ENCODE measurements at places on chromosomes 1 and 21. TPM values are rescaled to one million over a fixed set of nuclear protein-coding genes. Genes with fewer than 3 reads are reported as not detected.

The FAM131C gene
- total RNA-seq, result not detected

DNA sequence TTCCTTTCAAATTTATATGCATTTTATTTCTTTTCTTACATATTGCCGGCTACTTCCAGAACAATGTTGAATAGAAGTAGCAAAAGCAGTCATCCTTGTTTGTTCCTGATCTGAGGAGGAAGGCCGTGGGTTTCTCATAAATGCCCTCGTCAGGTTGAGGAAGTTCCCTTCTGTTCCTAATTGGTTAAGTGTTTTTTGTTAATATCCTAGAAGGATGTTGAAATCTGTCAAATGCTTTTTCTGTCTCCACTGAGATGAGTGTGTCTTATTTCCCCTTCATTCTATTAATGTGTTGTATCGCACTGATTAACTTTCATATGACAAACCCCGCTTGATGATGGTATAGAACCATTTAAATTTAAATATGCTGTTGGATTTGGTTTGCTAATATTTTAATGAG is 15.4 kb downstream of the TTLL10 start:
- no peaks in the 10 kb centered on the region for H3K4me1 ChIP-seq
- H3K27me3 ChIP-seq, result no peaks in the 10 kb centered on the region
- no peak overlapping the region for H3K27ac ChIP-seq
- H3K36me3 ChIP-seq, result no peaks in the 10 kb centered on the region
- H3K4me3 ChIP-seq, result no peak overlapping the region
- DNase-seq, result no peak

- no peaks in the 10 kb centered on the region for H3K27me3 ChIP-seq
- peak; percentile 68 for DNase-seq
- no peak overlapping the region for H3K4me3 ChIP-seq
Measured at GRCh38 chr1:210373878-210374599, 45.3 kb downstream of the HHAT start.

DNA sequence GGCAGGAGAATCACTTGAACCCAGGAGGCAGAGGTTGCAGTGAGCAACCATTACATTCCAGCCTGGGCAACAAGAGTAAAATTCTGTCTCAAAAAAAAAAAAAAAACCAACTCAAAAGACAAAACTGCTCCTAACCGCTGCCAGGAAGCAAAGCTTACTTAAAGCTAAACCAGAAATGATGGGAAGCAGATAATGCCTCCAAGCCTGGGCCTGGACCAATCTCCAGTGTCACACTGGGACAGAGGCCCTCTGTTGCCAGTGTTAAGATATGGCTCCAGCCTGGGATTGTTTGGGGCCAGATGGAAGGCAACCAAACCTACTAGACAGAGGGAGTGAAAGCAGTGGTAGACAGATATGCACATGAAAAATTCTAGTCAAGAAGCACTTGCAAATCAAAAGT is 36.9 kb downstream of the NSL1 start:
- H3K27me3 ChIP-seq, result no peaks in the 10 kb centered on the region
- no peaks in the 10 kb centered on the region for H3K36me3 ChIP-seq
- no peaks in the 10 kb centered on the region for H3K4me1 ChIP-seq
- no peak overlapping the region for H3K4me3 ChIP-seq

The CPTP gene
- 13.4 TPM for total RNA-seq

The TAS1R3 gene
- total RNA-seq, result 0.33 TPM

The SPATA45 gene
- not detected for total RNA-seq

- H3K4me1 ChIP-seq, result no peaks in the 10 kb centered on the region
- DNase-seq, result no peak
- H3K27ac ChIP-seq, result no peak overlapping the region
- H3K4me3 ChIP-seq, result no peak overlapping the region
Measured at GRCh38 chr21:42140196-42140934, 69.2 kb downstream of the UMODL1 start.

DNA sequence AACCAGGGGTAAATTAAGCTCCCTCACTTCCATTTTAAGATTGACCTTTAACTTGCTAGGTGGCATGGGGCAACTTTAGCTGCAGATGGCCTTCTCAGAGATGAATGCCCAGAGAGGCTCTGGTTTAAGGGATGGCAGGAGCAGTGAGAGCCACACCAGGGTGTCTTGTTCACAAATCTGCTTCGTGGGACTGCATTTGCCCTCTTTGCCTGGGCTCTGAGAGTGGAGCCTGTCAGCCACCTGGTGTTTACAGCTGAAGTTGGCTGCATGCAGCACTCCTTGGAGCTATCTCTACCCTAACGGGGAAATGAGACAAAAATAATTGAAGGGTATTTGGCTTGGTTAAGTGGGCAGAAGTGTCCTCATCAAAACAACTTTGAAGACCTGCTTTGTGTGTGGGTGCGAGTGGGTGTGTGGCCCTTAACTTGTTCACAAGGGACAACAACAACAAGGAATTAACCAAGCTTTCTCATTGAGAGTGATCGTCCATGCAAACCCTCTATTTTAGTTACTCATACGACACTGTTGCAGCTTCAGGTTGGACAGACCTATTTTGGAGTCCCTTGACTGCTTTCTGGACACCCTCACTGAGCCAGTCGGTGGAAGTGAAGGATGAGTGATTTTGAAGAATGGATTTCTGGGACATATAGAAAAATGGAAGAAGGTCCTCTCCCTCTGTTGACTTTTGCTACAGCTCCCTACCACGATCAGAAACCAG is 29.8 kb downstream of the PGM1 start:
- no peak overlapping the region for H3K4me3 ChIP-seq
- peak overlapping the region; percentile 53 for H3K27ac ChIP-seq
- H3K36me3 ChIP-seq, result no peaks in the 10 kb centered on the region
- no peak for DNase-seq

DNA sequence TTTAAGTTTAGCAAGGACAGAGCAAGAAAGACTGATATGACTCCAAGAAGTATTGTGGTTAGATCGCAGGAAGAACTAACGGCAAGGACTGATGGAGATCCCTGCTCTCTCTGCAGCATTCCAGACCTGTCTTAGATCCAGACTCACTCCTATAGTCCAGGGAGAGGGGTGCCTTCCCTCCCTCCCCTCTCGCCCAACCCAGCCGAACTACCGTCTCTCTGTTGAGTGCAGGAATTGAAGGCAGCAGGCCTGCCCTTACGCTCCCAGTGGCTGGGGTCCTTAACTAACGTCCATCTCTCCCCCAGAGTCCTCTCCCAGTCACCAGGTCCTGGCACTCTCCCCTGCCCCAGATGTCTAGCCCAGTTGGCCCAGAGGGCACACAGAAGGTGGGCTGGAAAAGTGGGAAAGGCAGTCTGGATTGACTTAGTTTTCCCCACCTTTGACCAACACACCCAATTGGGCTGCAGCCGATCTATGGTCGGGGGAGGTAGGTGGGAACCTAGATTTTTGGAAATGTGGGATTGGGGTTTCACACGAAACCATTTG is 1.1 kb downstream of the CRABP2 start:
- DNase-seq, result no peak
- H3K36me3 ChIP-seq, result no peaks in the 10 kb centered on the region
- H3K4me1 ChIP-seq, result peaks cover 43% of the 10 kb centered on the region
- H3K4me3 ChIP-seq, result peak overlapping the region; percentile 54

GRCh38 chr1:223683586-223684487 is 18.3 kb upstream of the CAPN8 start:
- H3K36me3 ChIP-seq, result no peaks in the 10 kb centered on the region
- no peak overlapping the region for H3K27ac ChIP-seq
- no peaks in the 10 kb centered on the region for H3K4me1 ChIP-seq
- H3K27me3 ChIP-seq, result no peaks in the 10 kb centered on the region
- peak; percentile 63 for DNase-seq

GRCh38 chr1:23392125-23392855 is 22.7 kb upstream of the ZNF436 start:
- H3K4me1 ChIP-seq, result peaks cover 5% of the 10 kb centered on the region
- no peak overlapping the region for H3K27ac ChIP-seq
- no peak for DNase-seq
- no peaks in the 10 kb centered on the region for H3K27me3 ChIP-seq

DNA sequence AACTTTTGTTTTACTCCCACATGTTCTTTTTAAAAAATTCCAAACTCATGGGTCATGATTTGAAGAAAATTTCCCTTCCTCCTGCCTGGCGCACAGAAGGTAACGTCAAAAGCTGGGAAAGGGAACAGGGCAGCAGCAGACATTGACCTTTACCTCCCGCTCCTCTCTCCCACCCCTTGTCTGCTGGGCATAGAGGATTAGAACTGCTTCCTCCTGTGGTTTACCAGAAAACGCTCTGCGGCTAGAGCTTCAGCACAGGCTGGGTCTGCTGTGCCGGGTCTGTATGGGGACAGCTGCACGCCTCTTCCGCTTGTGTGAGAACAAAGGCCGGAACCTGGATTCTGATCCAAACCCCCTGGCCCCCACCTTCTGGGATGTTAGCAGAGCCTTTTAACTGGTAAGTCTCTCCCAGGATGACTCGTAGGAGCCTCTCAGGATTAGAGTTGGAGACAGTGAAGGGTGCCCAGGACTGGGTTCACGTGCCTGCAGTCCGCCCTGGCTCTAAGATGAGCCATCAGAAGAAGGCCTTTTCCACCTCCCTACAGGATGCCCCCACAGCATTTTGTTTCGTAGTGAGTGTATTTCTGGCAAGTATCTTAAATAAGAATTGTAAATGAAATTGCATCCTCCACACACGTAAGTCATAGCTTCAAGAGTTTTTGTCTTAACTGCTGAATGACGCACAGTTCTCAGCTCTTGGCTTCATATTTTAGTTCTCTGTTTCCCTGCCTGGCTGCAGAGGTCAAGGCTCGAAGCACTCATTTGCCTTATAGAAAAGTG is 5.2 kb downstream of the H6PD start:
- H3K4me1 ChIP-seq, result peaks cover 3% of the 10 kb centered on the region
- no peaks in the 10 kb centered on the region for H3K36me3 ChIP-seq
- no peak overlapping the region for H3K4me3 ChIP-seq
- H3K27ac ChIP-seq, result peak overlapping the region; percentile 90
- H3K27me3 ChIP-seq, result no peaks in the 10 kb centered on the region
- no peak for DNase-seq

GRCh38 chr21:36134803-36135390 is at the start of gene CBR3:
TSS of gene CBR3 (plus strand) at chr21:36135079. CDS start at chr21:36135193, 114 bp downstream.
- H3K4me1 ChIP-seq, result no peaks in the 10 kb centered on the region
- DNase-seq, result no peak
- peak within 1 kb of the TSS; percentile 82 for H3K4me3 ChIP-seq

GRCh38 chr1:1895060-1895418 is 4.2 kb upstream of the GNB1 start:
- no peaks in the 10 kb centered on the region for H3K36me3 ChIP-seq
- H3K4me3 ChIP-seq, result no peak overlapping the region
- peaks cover 4% of the 10 kb centered on the region for H3K4me1 ChIP-seq
- DNase-seq, result no peak
- no peak overlapping the region for H3K27ac ChIP-seq

The GSTM5 gene
- total RNA-seq, result 4.6 TPM

The S100A1 gene
- total RNA-seq, result 6.1 TPM

GRCh38 chr1:53126495-53126894 is 15.9 kb downstream of the SLC1A7 start:
- no peaks in the 10 kb centered on the region for H3K36me3 ChIP-seq
- no peak for DNase-seq

The HOOK1 gene
- 0.16 TPM for total RNA-seq

The TRIM46 gene
- total RNA-seq, result 1.5 TPM

- DNase-seq, result no peak
- H3K4me3 ChIP-seq, result peak overlapping the region; percentile 90
- H3K4me1 ChIP-seq, result peaks cover 6% of the 10 kb centered on the region
- peak overlapping the region; percentile 88 for H3K27ac ChIP-seq
Measured at GRCh38 chr1:9181990-9182783, 52.4 kb upstream of the H6PD start.

GRCh38 chr1:114979278-114979891 is 50.2 kb upstream of the TSHB start:
- no peaks in the 10 kb centered on the region for H3K4me1 ChIP-seq
- H3K27me3 ChIP-seq, result no peaks in the 10 kb centered on the region
- no peak overlapping the region for H3K27ac ChIP-seq
- no peak overlapping the region for H3K4me3 ChIP-seq
- DNase-seq, result peak; percentile 43

The NBPF3 gene
- 22.3 TPM for total RNA-seq

GRCh38 chr1:20148571-20149500 is 9.7 kb downstream of the PLA2G2F start:
- no peak overlapping the region for H3K27ac ChIP-seq
- H3K4me1 ChIP-seq, result peaks cover 7% of the 10 kb centered on the region
- H3K36me3 ChIP-seq, result no peaks in the 10 kb centered on the region
- DNase-seq, result no peak
- no peak overlapping the region for H3K4me3 ChIP-seq
- H3K27me3 ChIP-seq, result no peaks in the 10 kb centered on the region

The CFHR3 gene
- not detected for total RNA-seq

The CR1L gene
- not detected for total RNA-seq

GRCh38 chr21:14567331-14568279 is 21.5 kb upstream of the SAMSN1 start:
- no peaks in the 10 kb centered on the region for H3K36me3 ChIP-seq
- H3K27me3 ChIP-seq, result no peaks in the 10 kb centered on the region
- H3K27ac ChIP-seq, result no peak overlapping the region
- no peak overlapping the region for H3K4me3 ChIP-seq
- no peaks in the 10 kb centered on the region for H3K4me1 ChIP-seq
- no peak for DNase-seq

DNA sequence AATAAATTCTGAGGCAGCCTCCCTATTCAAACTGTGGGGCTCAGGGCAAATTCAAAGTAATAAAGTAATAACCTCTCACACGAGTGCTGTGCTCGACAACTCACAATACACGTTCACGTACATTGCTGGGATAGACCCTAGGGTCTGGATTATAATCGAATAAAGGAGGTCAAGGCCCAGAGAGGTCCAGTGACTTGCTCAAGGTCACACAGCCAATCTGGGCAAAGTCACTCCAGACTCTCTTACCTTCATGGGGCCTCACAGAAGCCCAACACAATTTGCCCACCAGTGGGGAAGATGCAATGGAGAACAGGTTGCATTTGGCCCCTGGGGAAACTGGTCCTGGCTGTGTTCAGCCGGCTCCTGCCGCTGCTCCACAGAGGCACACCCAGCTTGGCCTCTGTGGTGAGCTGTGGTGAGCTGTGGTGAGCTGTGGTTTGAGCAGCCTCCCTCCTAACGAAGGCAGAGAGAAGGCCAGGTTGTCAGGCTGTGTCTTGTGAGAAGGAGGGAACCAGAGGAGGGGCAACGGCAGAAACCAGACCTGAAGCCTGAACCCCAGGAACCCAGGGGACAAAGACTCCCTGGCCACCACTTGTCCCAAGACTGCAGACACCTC is 35.1 kb downstream of the NUAK2 start:
- DNase-seq, result no peak
- H3K27me3 ChIP-seq, result no peaks in the 10 kb centered on the region

The ELAVL4 gene
- total RNA-seq, result not detected

DNA sequence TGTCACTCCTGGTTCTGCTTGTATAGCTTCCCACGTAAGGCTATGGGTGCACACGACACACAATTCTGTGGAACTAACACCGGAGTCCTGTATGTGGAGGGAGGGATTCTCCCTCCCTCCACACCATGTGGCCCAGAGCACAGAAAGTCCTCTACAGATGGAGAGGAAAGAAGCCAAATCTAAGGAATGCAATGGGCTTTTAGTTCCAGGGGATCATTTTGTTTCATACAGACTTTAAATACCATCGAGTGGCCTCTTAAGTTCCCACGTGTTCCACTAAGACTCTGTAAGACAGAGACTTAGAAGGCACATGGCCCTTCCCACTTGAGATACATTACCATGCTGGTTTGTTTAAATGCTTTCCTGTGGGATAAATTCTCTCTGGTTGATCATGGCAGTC is 156.0 kb downstream of the TGFB2 start:
- H3K27ac ChIP-seq, result no peak overlapping the region
- H3K4me3 ChIP-seq, result no peak overlapping the region
- no peaks in the 10 kb centered on the region for H3K27me3 ChIP-seq
- no peak for DNase-seq
- H3K4me1 ChIP-seq, result no peaks in the 10 kb centered on the region

The CYP4A11 gene
- total RNA-seq, result 4.6 TPM
